GM03348 (cell line): ENCODE measurements at places on chromosomes 2 and 18.

- DNase-seq = no peak
Observed at GRCh38 chr2:187338679-187339121, 109.4 kb downstream of the CALCRL start.

GRCh38 chr2:31324016-31324633 lies 90.2 kb downstream of the EHD3 start:
- no peak for DNase-seq

GRCh38 chr2:15913146-15913545 lies 27.2 kb upstream of the MYCN start:
- no peak for DNase-seq

- no peak for DNase-seq
Observed at GRCh38 chr2:13067508-13067907, 350.8 kb downstream of the TRIB2 start.

DNA sequence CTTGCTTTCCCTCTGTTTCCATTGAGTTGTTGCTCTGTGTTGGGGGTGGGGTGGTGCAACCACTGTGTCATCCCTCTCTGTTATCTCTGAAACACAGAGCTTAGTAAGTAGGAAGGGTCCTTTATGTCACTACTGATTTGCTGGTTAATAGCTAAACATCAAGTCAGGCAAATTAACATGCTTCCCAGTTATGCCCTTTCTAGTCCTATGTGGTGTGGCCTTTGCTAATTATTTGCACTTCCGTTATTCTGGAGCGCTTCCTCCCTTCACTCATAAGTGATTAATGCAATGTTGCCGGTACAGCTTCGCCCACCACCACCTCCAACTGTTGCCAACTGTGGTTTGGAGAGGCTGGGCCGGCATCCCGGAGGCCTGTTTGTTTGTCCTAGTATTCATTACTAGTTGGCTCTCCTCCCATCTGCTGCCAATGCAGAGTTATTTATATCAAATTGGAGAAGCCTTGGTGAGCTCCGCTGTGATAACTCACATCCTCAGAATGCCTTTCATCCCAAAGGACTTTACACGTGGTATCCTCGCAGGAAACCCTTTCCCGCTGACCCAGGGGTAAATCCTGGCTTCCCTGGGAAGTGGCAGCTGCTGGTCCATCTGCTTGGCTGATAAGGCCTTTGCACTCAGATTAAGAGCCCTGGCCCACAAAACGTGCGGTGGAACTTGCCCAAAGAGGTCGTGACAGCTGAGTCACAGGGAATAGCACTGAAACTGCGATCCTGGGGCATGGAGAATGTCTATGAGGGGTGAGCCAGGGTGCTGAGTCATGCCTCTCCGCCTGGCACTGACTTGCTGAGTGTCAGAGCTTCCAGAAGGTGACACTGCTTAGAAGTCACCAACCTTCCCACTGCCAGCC lies 72.0 kb upstream of the ZCCHC2 start:
- peak; percentile 63 for DNase-seq

GRCh38 chr2:16270441-16270840 lies 330.1 kb downstream of the MYCN start:
- DNase-seq = no peak

DNA sequence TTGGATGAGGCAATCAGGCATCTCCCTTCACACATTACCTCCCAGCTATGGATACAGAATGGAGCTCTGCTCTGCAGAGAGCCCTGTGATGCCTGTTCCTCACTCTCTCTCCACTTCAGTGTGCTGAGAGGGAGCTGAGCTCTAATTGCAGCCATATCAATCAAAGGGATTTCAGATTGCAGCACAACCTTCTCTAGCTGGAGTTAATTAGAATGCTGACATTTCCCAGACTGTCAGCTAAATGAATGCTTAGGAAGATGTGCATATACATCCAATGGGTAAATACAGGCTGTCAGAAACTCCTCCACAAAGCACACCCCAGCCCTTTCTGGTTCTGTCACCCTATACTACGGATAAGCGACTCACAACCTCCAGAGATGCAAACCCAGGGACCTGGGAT lies 402.6 kb downstream of the EIPR1 start:
- DNase-seq = no peak
